ENCODE measurements at places on chromosomes 5 and 9.
A peak's percentile ranks its signal among the peaks of the same experiment; 100 is the strongest.

DNA sequence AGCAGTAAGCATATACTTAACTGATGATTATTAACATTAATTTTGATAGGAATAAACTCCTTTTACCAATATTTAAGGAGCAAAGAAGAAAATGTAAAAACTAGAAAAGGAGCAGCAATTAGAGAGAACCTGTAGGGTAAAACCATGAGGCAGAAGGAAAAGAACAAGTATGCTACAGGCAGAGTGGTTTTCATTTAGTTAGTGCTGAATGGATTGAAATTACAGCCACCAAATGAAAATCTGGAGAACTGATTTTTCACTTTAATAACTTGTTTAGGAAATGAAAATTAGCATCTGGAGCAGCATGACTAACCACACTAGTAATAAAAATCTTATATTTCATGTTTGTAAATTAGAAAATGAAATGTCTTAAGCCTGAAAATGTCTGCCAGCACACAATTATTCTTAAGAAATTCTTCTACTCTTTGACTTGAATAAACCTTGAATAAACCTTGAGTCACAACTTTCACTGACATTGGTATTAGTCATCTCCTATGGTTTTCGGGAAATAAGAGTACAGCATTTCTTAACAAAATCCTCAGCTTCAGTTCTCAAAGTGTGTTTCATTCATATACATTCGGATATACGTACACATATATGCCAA lies 1504.9 kb upstream of the C9orf72 start:
- DNase-seq, result no peak

GRCh38 chr5:143181173-143181572 lies 222.3 kb downstream of the NR3C1 start:
- no peak for DNase-seq

GRCh38 chr9:87803623-87804345 lies 77.9 kb downstream of the CTSL start:
- DNase-seq, result no peak

GRCh38 chr9:130316430-130316829 lies 50.9 kb downstream of the HMCN2 start:
- DNase-seq, result no peak

- no peak for DNase-seq
These were observed 137.3 kb downstream of the FSTL4 start for GRCh38 chr5:133474851-133475590.

DNA sequence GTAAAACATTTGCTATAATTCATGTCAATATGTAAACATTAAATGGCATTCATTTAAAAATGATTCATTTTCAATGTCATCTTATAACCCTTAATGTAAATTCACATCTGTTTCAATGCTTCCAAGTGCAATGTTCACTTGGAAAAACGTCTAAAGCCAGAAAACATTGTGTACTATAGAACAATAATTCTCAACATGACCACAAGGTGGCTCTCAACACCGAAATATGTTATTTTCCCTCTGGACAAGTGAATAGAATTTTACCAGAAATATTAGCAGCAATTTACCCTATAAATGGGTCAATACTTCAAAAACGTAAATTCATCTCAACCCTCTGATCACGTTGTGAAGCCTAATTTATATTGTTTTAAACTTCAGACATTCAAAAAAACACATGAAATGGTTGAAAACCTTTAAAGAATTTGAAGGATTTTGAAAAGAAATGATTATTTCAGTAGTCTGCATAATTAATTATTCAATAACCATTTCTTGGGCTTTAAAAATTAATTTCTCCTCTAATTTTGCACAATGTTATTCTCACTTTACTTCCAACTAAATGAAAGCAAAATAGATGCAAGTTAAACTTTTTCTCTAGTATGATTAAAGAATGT lies 11.0 kb downstream of the CDH10 start:
- DNase-seq, result no peak

DNA sequence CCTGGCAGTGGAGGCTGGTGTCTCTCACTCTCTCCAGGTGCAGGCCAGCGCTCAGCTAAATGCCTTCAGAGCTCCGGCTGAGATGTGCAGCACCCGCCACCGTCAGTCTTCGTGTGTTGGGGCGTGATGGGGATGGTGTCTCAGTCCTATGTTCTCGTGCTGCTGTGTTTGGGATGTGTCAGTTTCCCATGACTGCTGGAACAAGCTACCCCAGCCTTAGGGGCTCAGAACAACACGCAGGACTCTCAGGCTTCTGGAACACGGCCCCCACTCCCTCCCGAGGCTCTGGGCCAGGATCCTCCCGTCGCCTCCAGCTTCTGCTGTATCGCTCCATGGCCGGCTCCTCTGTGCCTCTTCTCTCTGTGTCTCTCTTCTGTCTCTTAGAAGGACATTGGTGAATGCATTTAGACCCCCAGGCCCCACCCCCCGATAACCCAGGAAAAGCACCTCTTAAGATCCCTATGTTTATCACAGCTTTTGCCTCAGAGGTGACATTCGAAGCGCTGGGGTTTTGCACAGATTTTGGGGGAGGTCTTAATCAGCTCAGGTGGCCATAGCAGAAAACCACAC lies 9.6 kb upstream of the CEP72 start:
- DNase-seq, result no peak

GRCh38 chr5:61576556-61576955 lies 244.5 kb downstream of the ZSWIM6 start:
- DNase-seq, result no peak

GRCh38 chr5:54390015-54390414 lies 65.5 kb upstream of the HSPB3 start:
- no peak for DNase-seq

DNA sequence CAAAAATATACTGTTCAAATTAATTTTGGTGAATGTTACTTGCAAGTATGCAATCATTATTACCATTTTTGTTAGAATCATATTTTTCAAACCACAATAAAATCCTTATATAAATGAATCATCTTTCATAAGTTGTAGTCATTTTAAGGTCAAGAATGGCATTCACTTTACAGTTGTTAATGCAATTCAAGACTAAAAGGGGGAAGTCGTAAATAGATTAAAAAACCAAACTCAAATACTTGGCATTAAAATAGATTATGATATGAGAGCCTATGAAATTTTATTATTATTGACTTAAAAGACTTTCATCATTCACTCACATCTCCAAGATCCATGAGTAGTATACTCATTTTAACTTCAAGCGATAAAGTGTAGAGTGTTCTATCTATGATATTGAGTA lies 11.6 kb downstream of the CDH9 start:
- no peak for DNase-seq

DNA sequence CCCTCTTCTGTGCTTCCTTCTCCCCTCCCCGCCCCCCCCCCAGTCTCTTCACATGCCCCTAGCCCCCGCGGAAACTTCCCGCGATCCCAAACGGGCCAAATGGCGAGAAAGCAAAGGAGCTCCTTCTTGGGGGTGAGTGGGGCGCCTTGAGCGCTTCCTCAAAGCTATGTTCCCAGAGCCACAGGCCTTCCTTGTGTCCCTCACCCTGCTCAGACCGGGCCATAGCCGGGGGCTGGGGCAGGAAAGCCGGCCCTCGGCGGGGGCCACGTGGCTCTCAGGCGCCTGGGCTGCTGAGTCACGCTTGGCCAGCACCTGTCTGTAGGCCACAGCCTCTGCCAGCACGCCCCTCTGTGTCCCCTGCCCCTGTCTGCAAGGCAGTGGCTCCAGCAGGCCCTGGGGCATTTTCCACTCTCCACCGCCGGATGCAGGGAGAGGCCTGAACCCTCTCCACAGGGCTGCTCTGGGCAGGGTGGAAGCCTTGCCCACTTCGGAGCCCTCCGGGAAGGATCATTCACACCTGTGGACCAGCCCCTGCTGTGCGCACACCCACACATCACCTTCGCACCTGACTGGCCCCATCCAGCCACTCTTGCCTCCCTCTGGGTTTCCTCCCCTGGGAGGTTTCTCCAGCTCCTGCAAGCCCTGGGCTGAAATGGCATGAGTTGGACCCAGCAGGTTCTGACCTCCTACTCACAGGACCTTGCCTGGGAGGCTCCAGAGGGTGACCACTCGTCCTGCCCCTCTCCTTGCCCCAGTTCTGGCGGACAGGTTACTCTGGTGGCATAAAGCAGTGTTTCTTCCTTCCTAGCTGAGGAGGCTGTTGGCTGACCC lies 1.2 kb upstream of the SQSTM1 start:
- no peak for DNase-seq

DNA sequence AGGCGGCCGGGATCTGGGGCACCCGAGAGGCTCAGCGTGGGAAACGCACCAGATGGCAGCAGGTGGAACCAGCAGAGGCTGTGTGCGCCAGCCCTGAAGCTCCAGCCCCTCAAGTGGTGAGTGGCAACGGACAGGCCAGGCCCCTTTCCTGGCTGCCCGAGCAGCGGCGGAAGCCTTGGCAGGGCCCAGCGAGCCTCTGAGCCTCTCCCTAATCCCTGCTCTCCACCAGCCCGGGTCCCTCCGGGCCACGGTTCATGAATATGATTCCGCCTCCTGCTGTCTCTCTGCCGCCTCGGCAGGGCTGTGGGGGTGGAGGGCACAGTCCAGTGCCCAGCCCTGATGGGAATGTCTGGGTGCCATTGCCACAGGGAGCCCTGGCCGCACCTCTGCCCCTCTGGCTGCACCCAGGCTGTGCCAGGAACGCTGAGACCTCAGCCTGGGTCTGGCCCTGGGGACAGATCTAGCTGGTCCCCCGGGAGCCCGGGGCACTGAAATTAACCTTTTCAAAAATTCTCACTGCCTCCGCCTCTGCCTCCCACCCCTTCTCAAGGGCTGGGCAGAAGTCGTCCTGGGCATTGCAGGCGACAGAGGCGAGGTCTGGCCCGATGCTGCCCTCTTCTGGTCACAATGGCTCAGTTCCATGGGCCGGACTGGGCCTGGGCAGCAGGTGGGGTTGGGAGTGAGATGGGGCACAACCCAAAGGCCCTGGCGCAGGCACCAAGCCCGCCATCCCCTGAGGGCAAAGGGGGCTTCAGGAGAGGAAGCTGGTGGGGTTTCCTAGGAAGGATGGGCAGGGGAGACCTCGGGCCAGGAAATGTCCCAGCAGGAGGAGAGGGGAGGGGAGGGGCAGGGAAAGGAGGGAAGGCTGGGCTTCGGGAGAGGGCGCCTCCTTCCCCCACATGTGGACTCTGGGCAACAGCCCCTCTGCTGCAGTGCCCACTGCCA lies 20.3 kb downstream of the CCDC187 start:
- peak; percentile 25 for DNase-seq

- DNase-seq, result no peak
These were observed 226.5 kb upstream of the POU5F2 start for GRCh38 chr5:93967923-93968322.

DNA sequence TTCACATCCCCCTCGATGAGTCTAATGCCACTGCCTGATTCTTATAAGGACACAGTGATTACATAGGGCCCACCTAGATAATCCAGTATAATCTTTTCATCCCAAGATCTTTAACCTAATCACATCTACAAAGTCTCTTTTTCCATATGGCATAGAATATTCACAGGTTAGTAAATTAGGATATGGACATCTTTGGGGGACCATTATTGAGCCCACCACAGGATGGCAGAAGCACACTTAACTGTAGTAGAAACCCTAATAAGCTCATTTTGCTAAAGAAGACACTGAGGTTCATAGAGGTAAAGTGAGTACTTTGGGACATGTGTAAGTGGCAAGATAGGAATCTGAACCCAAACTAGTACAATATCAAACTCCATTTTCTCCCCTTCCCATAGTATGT lies 38.9 kb downstream of the ASTN2 start:
- no peak for DNase-seq

DNA sequence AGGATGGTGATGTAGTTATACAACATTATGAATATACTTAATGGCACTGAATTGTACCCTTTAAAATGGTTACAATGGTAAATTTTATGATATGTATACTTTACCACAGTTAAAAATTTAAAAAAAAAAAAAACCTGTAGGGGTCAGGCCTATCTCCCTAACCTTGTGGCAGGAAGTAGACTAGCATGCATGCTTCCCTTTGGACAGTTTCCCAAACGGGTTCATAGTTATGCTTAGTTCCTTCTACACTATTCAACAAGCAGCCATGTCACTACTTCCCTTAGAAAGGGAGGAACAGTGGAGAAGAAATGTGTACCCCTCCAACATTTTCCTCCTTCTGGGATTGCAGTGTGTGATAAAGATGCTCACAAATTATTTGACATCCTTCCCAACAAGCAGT lies 32.5 kb downstream of the IDNK start:
- no peak for DNase-seq

- no peak for DNase-seq
These were observed 16.9 kb downstream of the GSN start for GRCh38 chr9:121284733-121285451.

Data from iPS DF 19.7 (cell line).